ENCODE measurements at places on chromosomes 6 and 20.

DNA sequence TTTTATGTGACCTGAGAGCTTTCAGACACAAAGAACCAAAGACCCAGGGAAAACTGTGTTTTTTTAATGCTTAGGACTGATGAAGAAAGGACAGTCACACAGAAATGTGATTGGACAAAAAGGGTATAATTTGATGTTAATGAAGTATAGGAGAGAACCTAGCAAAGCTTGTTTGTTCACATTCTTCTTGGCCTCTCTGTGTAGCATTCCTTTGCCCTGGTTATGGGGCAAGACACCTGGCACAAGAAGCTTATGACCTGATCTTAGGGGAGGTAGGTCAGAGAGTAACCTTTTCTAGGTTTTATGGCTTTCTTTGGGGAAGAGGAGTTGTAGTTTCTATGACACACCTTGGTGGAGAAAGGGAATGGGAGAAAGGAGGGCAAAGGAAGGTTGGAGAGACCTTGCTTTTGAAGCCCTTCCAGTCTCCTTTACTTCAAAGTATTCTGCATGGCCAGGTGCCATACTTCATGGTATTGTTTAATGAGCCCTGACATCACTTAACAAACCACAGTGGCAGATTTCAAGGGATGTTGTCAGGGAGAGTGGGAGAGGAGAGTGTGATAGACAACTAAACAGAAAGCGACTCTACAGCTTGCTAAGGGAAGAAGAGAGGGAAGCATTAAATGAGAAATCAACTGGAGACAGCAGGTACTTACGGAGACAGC is 701.8 kb upstream of the FLRT3 start:
- DNase-seq, result no peak

- DNase-seq, result no peak
Observed at GRCh38 chr20:63014710-63015109, 7.9 kb upstream of the BHLHE23 start.

DNA sequence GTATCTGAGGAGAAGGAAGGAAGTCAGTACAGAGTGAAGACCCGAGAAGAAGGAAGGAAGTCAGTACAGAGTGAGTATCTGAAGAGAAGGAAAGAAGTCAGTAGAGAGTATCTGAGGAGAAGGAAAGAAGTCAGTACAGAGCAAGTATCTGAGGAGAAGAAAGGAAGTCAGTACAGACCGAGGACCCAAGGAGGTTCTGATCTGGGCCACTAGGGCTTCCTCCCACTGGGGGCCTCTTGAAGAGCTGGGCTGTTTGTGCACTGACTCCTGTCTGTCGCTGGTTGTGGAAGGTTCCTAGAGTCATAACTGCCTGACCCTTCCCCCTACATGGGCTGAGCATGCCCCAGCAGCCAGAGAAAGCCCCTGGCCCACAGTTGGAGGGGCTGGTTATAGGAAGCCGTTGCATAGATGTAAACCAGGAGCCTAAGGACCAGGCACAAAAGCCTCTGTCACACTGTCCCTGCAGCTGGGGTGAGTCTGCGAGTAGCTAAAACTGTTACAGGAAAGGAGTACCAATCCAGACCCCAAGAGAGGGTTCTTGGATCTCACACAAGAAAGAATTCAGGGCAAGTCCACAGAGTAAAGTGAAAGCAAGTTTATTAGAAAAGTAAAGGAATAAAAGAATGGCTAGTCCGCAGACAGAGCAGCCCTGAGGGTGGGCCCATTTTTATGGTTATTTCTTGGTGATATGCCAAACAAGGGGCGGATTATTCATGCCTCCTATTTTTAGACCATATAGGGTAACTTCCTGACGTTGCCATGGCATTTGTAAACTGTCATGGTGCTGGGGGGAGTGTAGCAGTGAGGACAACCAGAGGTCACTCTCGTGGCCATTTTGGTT is 395.9 kb downstream of the PREX1 start:
- no peak for DNase-seq

GRCh38 chr6:125923366-125923877 is 33.1 kb upstream of the HINT3 start:
- no peak for DNase-seq

- DNase-seq, result peak; percentile 90
Observed at GRCh38 chr6:39366931-39367618, 44.6 kb upstream of the KCNK16 start.

DNA sequence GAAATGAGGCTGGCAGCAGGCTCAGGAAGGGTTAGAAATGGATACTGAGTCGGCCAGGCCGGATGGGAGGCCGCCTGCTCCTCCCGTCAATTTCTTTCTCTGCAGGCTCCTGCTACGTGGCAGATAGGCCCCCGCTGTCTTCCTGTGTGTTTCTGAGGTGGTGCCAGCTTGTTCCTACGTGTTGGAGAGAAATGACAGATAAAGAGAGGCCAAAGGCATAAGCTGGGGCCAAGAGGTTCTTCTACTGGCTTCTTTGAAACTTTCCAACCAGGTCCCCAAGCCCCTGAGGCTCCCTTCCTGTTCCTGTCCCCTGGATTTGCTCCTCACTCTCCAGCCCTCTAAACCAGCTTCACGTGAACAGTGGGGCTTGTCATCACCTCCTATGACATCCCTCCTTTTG is 76.8 kb downstream of the TCP11 start:
- peak; percentile 43 for DNase-seq

DNA sequence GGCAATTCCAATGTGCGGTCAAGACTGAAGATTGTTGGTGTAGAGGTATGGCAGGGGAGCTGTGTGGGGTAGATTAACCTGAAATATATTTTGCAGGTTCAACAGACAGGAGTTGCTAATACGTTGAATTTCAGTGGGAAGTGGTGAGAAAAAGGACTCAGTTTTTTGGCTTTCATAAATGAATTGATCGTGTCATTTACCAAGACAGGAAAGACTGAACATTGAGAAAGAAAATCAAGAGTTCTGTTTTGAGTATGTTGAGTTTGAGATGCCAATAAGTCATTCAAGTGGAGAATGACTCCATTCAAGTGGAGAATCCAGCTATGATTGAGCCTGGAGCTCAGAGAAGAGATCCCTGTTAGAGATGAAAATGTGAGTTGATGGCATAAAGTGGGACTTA is 31.1 kb downstream of the NFYA start:
- DNase-seq, result no peak

DNA sequence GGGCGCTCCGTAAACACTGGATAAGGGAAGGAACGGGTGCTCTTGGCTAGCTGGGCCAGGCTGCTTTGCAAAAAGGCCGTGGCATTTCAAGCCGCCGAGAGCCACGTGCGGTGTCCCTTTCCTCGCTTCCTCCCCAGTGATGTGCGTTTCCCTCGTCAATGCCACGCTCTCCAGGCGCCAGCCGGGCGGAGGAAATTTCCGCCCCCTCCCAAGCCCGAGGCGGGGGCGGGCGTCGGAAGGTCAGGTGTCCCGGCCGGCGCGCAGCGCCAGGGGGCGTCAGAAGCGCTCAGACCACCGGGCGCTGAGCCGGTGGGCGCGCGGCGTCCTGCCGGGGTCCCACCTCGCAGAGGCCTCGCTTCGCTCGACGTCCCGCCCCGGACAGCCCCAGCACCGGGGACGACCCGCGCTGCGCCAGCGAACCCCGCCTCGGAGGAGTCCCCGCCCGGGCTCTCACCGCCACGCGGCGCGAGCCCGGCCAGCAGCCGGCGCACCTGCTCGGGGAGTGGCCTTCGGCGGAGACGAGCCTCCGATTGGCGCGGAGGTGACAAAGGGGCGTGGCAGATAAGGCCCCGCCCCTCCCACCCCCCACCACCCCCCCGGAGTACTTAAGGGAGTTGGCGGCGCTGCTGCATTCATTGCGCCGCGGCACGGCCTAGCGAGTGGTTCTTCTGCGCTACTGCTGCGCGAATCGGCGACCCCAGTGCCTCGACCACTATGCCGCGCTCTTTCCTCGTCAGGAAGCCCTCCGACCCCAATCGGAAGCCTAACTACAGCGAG is at the start of gene SNAI1:
Gene SNAI1, plus strand, starts transcription at position 635 of the 777 bp plus-strand sequence. Its CDS starts 80 bp downstream, at position 715.
- DNase-seq, result peak; percentile 67

GRCh38 chr6:139249395-139249794 is 42.4 kb downstream of the TXLNB start:
- DNase-seq, result no peak

DNA sequence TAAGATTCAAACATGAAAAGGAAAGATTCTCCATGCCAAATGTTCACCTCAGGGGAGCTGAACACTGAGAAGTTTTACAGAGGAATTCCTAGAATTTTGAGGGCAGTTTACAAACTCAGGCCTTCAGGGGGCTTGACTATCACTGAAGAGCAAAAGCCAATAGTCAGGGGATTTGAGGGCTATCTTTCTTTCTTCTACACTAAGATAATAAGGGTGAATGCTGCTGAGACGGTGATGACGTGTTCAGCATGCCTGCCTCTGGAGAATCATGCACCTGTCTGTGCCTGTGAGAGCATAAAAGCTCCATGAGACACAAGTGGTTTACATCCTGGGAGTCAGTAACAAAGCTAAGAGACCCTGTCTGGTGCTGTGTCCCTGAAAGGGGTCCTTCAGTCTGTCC is 1085.6 kb downstream of the KIF16B start:
- DNase-seq, result no peak

DNA sequence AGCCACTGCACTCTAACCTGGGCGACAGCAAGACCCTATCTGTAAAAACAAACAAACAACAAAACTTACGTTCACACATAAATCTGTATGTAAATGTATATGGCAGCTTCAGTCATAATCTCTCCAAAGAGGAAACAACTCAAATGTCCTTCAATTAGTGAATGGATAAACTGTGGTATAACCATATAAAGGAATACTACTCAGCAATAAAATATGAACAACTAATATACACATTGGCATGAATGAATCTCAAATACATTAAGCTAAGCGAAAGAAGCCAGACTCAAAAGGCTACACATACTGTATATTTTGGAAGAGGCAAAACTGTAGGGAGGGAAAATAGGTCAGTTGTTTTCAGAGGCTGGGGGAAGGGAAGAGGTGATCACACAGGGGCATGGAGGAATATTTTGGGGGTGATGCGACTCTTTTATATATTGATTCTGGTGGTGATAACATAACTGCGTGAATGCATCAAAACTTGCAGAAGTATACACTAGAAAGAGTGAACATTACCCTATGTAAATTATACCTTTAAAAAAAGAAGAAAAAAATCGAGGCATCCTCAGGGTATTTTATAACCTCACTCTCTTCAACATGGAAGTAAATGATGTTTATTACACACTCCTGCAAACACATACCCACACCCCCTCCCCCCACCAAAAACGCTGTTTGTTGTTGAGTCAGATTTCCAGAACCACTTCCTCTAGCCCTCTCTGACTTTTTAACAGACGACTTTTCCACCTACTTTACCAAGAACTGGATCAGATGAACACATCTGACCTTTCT is 115.2 kb upstream of the RNF24 start:
- no peak for DNase-seq

- DNase-seq, result no peak
Observed at GRCh38 chr20:15411781-15412180, 1074.4 kb upstream of the FLRT3 start.

GRCh38 chr20:24747010-24747712 is 201.9 kb upstream of the CST7 start:
- no peak for DNase-seq

GRCh38 chr6:130303431-130303830 is 62.4 kb upstream of the TMEM200A start:
- DNase-seq, result no peak

DNA sequence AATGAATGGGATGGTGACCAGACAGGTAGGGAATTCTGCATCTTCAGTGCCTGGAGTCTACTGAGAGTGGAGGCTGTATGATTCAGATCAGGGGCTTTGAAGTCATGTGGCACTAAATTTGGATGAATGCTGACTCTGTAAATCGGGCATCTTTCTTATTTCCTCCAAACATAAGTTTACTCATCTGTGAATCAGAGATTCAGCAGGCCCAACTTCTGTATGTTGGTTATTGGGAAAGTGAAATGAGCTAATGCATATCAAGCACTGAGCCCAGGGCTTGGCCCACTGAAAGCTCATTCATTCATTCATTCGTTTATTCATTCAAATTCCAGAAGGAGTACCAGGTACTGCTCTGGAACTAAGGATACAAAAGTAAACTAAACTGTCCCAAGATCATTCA is 192.3 kb upstream of the RIN2 start:
- DNase-seq, result no peak

GRCh38 chr6:15586503-15586902 is 76.3 kb downstream of the DTNBP1 start:
- DNase-seq, result no peak

GRCh38 chr6:168600381-168600780 is 159.4 kb downstream of the SMOC2 start:
- no peak for DNase-seq

GRCh38 chr20:58829531-58829941 is 21.2 kb downstream of the GNAS-AS1 start:
- peak; percentile 29 for DNase-seq
